ENCODE measurements at places on chromosomes 4 and X.

DNA sequence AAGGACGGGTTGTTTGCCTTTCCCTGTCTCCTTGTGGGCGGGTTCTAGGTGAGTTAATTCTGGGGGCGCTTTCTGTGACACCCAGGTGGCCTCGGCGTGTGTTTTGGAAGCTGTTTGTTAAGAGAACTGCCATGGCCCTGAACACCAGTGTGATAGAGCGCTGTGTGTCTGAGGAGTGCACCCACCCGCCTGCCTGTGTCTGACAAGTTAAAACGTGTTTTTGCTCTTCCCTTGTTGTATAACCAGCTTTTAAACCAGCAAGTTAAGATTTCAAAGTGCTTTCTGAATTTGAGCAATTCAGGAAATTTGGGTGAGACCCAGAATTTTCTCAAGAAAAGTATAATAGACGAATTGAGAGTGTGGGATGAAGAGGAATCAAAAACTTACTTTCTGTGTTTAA, 55.2 kb upstream of the HGFAC start:
- DNase-seq, result no peak

- DNase-seq, result no peak
Measured at GRCh38 chr4:2220016-2220630, 21.8 kb downstream of the HAUS3 start.

- no peak for DNase-seq
Measured at GRCh38 chr4:94219402-94219801, 11.7 kb downstream of the SMARCAD1 start.

DNA sequence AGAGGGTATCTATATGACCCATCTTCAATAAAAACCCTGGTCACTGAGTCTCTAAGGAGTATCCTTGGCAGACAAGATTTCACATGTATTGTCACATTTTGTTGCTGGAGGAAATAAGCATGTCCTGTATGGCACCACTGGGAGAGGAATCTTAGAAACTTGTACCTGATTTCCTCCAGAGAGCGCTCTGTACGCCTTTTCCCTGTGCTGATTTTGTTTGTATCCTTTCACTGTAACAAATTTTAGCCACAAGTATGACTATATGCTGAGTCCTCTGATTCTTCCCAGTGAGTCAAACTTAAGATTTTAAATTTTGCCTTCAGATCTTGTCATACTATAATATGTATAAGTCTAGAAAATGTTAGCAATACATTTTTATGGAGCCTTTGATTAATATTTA, 102.8 kb downstream of the ITIH6 start:
- no peak for DNase-seq

GRCh38 chrX:103439161-103439560, 62.8 kb downstream of the BEX3 start:
- DNase-seq, result no peak

- no peak for DNase-seq
Measured at GRCh38 chr4:171340258-171340657, 472.9 kb upstream of the GALNTL6 start.

DNA sequence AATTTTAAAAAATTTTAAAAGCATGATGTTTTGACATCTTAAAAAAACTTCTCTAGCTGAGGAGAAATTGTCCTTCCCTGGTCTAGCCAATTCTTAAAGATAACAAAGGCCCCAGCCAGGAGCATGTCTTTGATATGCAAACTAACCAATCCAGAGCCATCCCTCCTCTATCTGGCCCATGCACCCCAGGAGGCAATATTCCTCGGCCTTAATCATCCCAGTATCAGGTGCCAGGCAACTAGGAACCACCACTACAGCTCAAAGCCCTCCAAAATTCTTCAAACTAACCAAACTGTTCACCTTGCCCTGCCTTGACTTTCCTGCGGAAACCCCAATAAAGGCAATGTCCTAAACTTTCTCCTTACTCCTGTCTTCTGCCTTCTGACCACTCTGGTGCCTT, 97.8 kb upstream of the USP9X start:
- DNase-seq, result no peak

DNA sequence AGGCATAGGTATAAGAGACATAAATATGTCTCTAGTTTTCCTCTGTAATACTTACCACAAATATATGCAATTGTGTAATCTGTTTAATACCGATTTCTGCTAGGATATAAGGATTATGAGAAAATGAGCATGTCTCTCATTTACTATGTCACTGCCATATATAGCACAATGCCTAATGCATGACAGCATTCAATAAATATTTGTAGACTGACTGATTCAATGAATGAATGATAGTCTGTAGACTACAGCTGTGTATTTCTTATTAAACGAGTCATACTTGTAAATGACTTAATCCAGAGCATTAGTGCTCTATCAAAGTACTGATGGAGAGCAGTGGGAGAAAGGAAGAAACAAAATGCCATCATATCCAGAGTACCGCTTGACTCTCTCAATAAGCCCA, 175.6 kb downstream of the PPP3CA start:
- no peak for DNase-seq

- DNase-seq, result no peak
Measured at GRCh38 chr4:81606801-81607501, 135.2 kb upstream of the RASGEF1B start.

- DNase-seq, result no peak
Measured at GRCh38 chr4:54400188-54400587, 171.1 kb downstream of the PDGFRA start.

DNA sequence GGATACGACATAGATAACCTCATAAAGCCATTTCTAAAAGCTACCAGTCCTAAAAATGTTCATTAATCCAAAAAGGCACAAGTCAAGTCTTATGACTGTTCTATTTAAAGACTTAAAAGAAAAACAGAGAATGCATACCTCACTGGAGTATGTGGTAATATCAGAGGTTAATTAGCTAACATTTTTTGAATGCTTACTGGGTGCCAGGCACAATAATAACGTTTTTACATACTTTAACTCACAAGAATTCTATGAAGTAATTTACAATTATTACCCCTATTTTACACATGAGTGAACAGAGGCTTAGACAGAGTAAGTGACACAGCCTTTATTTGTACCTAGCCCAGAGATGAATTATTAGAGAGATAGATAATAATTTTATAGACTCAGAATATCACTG, 207.5 kb downstream of the PDGFC start:
- no peak for DNase-seq

DNA sequence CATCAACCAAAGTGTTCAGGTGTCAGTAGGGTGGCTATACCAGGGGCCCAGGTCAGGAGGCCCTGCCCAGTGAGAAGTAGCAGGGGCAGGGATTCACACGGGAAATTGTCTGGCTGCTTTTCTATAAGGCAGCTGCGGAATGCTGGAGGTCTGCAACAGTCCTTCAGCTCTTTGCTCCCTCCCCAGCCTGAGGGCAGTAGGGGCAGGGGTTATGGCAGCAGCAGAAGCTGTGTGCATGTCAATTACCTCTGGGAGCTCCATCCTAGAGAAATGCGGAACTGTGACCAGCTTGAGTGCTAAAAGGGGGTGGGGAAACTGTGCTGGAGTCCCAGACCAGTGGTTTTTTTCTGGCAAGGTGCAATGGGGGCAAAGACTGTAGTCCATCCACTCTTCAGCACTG, 810.4 kb downstream of the PCDH7 start:
- no peak for DNase-seq

DNA sequence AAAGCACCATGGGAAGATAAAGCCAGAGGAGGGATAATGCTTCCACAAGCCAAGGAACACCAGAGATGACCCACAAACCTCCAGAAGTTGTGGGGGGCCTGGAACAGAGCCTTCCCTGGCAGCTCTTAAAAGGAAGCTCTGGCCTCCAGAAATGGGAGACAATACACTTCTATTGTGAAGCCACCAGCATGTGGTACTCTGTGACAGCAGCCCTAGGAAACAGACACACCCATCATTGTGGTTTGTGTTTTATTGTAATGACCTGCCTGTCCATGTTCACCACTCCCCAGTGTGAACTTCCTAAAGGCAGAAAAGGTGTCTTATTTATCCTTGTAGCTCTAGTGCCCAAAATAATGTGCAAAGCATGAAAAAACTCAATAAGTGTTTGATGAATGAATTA, 264.1 kb upstream of the GATB start:
- no peak for DNase-seq

DNA sequence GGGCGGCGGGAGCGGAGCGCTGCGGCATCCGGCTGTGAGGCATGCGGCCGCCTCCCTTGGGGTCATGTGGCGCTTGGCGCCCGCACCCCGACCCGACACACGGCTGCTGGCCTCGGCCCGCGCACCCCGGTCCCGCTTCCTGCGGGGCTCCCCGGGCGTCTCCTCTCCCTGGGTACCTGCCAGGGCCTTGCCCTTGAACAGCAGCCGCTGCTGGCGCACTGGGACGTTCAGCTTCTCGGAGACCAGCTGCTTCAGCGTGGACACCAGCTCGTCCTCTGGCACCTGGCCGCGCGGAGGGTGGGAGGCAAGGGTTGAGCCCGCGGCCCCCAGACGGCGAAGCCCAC, 391 bp downstream of the UBL4A start:
- no peak for DNase-seq

DNA sequence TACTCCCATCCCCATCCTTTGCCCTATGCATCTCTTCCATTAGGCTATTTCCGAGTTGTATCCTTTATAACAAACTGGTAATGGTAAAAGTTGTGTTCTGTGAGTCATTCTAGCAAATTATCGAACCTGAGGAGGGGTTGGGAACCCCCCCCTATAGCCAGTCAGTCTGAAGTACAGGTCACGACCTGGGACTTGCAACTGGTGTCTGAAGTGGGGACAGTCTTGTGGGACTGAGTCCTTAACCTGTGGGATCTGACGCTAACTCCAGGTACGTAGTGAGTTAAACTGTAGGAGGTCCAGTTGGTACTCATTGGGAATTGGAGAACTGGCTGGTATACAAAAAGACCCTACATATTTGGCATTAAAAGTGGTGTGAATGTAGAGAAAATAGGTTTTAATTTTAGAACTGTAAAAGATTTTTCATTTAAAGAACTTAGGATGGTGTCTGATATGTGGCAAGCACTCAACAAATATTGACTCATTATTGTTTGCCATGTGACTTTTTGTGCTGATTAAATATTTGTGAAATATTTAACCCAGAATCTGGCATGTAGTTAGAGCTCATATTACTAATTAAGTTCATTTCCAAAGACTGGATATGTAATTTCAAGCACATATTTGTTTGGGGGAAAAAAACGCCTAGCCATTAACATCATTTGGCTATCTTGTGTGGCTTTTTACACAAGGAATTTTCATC, 50.7 kb downstream of the CHST7 start:
- DNase-seq, result no peak

DNA sequence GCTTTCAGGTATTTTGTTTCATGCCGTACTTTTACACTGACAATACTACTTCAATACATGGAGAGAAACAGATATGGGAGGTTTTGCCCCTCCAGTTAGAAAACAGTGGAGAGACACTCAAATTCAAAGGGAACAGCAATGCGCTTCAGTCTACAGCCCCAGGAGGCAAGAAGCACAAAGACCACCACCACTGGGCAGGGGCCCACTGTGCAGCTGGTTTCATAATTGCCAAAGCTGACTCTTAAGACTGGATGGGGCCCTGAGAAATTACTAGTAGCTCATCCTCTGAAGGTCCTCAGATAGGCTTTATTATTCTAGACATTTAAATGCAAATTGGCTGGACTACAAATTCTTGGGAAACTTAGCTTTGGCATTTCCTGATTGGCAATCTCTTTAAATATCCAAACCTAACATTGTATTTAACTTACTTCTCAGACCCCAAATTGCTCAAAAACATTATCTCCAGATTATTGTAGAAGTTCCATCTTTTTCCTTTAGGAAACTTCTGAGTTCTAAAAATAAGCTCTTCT, 85.9 kb upstream of the GPR34 start:
- DNase-seq, result no peak

DNA sequence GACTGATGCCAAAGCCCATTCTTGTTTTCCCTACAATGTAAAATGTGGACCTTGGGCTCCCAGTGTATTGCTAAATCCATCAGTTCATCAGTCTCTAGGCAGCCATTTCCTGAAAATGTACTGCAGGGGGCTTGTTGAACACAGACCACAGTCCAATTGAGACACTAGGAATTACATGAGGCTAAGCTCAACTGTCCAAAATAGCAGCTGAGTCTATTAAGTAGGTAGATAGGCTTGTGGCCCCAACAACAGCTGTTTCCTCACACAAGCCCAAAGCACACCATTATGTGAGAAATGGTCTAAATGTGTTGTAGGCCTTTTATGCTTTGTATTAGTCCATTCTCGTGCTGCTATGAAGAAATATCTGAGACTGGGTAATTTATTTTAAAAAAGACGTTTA, 60.0 kb upstream of the PAK3 start:
- no peak for DNase-seq

DNA sequence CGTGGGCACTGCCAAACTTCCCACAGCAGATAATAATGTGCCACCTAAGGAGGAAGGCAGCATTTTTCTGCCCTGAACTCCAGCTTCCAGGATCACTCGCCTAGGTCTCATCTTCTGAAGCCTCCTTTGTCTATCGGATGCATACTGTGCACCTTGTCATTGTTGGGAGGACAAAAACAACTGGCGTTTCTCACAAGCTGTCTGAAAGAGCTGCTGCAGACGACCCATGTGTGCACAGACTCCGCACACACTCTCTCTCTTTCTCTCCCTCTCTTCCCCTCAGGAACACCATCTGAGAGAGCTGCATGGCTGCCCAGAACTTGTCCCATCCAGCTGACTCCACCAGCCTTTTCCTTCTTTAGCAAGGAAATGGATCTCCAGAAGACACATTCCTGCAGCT, 83.0 kb downstream of the MAML3 start:
- no peak for DNase-seq

GRCh38 chr4:169269916-169270809, 593 bp downstream of the SH3RF1 start:
- DNase-seq, result no peak

DNA sequence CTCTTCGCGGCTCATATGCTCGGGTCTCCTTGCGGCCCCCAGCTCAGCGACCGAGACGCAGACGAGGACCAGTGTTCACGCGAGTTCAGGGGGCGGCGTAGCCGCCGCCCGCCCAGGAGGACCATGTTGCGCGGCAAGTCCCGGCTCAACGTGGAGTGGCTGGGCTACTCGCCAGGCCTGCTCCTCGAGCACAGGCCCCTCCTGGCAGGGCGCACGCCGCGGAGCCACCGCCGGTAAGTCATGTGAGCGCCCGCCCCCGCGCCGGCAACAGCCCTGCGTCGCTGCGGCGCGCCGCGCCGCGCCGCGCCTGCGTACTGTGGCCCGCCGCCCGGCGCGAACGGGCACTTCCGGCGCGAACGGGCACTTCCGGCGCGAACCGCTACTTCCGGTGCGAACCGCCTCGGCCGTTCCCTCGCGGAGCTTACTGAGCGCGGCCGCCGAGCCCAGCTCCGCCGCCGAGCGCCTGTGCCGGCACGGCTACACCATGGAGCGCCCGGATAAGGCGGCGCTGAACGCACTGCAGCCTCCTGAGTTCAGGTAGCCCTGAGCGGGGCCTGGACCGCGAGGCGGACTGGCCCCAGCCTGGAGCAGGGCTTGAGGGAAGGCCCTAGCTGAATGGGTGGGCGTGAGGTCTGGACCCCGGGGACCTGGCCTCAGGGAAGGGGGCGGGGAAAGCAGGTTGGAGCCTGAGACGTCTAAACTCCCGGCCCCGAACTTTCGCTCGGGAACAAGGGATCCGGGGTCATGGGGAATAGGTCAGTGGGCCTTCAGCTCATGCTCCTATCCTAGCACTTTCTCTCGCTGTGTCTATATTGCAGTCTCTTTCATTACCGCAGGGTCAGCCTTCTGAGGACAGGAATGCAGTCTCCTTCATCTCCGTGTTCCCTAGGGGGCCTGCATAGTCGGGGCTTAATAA, at the start of gene VMA21:
TSS of gene VMA21 (plus strand) at position 382 of the 916 bp plus-strand sequence. CDS start at position 485, 103 bp downstream.
- peak; percentile 54 for DNase-seq

- DNase-seq, result no peak
Measured at GRCh38 chr4:47786958-47787370, 50.9 kb downstream of the CORIN start.

Measured in smooth muscle cell of the brain vasculature (primary cell).